CD4-positive, alpha-beta T cell treated with Interferon gamma for 1 hour (primary cell): ENCODE measurements at places on chromosomes 2 and 18.

DNA sequence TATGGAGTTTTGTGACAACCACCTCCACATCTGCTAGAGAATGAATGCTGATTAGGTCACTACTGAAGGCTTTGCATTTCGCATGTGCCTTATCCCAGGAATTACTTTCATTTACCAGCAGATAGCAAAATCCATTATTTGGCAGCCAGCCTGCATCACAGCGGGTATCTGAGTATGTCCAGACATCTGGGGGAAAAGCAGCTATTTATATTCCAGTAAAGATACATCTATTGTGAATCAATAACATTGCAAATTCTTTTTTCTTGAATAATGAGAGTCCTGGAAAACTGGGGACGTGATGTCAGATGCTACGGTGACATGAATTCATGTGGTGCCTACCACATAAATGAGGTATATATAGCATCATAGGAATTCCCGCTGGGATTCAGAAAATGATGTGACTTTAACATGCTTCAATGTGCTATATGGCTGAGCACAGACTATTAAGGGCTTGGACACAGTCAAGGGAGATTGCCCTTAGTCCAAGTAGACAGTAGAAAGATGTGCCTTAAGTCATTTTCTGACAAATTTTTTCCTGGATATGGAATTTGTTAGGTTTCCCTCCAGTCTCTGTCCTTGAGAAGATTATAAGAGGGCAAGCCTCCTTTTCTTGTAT is 84.2 kb upstream of the CD302 start:
- DNase-seq: no peak

DNA sequence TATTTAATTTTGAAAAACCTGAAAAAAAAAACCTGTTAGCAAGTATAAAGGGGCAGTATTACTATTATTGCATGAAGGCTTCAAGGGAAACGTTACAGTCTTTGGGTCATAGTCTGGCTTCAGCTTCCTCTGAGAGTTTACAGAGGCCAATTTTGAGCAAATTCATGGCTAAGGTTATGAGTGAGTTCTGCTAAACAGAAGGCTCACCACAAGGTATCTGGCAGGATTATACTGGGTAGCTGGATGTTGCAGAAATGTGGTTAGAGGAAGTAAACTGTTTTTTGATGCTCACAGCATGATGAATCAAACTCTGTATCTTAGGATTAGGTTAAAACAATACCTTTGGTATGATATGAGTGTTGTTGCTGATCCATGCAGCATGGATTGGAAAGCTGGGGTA is 9.3 kb downstream of the MRPL19 start:
- DNase-seq: no peak

- DNase-seq: no peak
Observed at GRCh38 chr18:5286525-5286924, 9.0 kb downstream of the ZBTB14 start.

DNA sequence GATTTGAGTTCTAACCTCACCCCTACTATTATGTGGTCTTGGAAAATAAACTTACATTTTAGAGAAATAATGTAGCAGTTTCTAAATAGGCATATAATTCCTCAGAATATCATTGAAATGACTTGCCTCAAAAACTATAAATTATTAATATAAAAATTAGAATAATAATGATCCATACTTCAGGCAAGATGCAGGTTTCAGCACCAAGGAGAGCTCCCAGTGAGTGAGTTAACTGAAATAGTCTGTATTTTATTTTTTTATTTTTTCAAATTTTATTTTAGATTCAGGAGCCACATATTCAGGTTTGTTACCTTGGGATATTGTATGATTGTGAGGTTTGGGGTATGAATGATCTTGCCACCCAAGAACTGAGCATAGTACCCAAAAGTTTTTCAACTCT is 472.2 kb upstream of the DCC start:
- DNase-seq: no peak

DNA sequence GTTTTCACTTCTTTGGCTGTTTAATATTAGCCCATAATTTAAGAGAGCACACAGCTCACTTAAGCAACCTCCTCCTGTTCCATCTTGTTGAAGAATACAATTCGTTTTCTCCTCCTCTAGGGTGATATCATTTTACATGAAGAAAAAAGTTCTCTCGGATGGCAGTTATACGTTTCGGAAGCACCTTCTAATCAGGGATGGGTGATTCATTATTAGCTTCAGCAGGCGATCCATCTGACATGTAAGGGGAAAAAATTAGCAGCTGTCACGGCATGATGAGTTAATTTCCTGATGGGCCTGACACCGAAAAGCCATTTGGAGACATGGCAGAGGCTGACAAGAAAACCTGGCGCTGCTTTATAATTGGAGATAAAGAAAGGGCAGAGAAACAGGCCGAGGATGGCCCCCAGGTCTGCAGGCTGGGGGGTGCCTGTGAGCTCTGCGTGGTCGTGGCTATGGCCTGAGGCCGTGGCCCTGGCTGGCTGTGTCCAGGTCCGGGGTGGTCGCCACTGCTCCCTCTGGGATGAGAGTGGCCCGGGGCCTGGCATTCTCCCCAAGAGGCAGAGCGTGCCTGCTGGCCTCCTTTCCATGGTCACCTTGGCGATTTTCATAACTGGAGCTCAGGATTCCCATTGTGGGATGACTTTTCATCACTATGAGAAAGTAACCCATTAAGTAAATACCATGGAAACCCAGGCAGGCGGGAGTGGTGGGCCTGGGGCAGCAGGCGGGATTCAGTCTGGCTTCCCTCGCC is 140.1 kb downstream of the PTGR3 start:
- no peak for DNase-seq

GRCh38 chr2:172751564-172751963 is 15.9 kb downstream of the RAPGEF4 start:
- DNase-seq: no peak

GRCh38 chr2:121451398-121451797 is 79.3 kb upstream of the RNU4ATAC start:
- DNase-seq: no peak

DNA sequence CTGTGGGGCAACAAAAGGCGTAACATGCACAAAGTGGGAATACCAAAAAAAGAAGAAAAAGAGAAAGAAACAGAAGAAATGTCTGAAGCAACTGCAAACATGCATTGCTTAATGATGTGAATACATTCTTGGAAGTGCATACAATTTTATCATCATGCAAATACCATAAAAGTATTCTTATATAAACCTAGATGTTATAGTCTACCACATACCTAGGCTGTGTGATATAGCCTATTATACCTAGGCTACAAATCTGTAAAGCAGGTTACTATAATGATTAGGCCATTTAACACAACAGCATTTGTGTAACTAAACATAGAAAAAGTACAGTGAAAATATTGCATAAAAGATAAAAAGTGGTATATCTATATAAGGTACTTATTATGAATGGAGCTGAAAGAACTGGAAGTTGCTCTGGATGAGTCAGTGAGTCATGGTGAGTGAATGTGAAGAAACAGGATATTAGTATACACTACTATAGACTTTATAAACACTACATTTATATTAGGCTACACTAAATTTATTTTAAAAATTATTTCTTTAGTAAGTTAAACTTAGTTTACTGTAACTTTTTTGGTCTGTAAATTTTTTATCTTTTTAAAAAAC is 319.4 kb upstream of the KCNH7 start:
- no peak for DNase-seq

GRCh38 chr2:230796280-230796862 is 68.4 kb upstream of the ITM2C start:
- no peak for DNase-seq

DNA sequence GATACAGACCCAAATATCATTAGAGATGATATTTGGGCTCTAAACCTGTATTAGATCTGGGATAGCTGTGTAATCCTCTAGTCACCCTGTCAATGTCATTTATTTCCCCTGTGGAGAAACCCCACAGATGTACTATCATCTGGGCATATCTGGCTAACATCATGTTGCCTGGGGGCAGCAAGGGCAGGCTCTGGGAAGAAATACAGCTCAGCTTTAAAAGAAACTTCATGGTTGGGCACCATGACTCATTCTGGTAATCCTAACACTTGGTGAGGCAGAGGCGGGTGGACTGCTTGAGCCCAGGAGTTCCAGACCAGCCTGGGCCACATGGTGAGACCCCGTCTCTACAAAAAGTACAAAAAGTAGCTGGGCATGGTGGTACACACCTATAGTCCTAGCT is 282.5 kb downstream of the SLC8A1 start:
- no peak for DNase-seq

- no peak for DNase-seq
Observed at GRCh38 chr18:24915547-24915946, 436.4 kb downstream of the ZNF521 start.

DNA sequence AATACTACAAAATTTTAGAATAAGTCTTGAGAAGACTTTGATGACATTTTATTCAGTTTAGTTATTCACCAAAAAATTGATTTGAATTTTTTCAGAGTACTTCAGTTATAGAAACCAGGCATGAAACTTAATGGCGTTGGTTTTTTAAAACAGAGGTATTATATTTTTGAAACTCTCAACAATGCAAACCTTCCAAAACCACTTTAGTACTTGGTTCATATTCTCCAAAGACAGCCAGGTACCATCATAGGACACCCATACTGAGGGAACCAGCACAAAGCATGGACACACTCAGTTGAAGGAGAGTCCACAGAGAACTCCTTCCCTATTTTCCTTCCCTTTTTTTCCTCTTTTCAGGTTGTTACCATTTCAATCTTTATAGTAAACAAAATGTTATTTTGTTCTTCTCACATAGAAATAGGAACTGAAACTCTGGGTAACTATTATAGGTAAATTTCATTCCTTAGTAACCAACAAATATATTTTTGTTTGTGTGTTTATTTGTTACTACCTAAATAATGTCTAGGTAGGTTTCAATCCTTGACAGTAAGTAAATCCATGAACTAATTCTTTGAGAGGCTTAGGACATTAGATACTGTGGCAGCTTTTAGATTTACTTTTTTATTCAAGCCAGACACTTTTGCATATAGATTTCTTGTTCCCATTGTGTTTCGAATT is 95.8 kb downstream of the TMEFF2 start:
- DNase-seq: no peak

DNA sequence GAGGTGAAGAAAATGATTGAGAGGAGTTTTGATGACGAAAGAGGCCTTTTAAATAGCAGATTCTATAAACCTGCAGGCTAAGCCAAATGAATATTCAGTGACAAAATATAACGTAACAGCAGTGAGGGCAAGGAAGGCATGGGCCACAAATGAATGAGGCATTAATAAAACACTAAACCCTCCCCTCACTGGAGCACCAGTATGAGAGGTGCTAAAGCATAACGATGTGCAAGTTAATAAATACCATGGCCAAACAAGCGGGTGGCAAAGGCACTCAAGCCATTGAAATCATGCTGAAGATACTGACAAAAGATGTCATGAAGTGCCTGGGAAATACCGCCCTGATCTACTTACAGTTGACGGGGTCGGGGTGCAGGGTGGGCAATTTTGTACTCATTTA is 30.2 kb upstream of the LONRF2 start:
- no peak for DNase-seq

DNA sequence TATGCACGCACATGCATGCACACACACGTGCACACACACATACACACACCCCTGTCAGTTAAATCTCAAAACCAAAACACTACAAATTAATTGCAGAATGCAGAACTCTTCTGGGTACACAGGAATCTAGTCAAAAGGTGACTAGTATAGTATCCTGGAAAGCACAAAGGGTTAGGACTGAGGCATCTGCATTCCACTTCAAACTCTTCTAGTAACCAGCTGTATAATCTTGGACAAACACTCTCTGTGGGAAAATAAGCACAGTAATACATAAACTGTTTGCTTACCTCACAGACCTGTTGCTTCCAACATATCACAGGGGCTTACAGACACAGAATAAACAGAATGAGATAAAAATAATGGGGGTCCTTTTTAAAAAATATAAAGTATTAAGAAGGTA is 49.1 kb downstream of the TTC21B start:
- no peak for DNase-seq

DNA sequence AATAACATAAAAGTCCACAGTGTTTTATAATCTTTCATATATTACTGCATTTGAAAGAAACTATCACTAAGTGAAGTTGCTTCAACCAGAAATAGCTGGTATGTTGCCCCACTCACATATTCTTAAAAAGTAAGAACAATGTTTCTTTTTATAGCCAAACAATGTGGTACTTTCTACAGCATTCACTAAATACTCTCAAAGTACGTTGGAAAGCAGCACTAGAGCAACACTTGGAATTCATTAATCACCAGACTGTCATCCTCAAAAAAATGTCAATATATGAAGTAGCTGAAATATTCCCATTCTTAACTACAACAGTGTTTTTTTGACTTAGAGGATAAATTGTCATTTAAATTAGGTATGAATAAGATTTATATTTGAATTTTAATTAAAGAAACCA is 32.8 kb downstream of the COBLL1 start:
- no peak for DNase-seq

GRCh38 chr2:77005522-77005921 is 516.7 kb downstream of the LRRTM4 start:
- DNase-seq: no peak

- no peak for DNase-seq
Observed at GRCh38 chr18:26271917-26272549, 45.8 kb downstream of the TAF4B start.

DNA sequence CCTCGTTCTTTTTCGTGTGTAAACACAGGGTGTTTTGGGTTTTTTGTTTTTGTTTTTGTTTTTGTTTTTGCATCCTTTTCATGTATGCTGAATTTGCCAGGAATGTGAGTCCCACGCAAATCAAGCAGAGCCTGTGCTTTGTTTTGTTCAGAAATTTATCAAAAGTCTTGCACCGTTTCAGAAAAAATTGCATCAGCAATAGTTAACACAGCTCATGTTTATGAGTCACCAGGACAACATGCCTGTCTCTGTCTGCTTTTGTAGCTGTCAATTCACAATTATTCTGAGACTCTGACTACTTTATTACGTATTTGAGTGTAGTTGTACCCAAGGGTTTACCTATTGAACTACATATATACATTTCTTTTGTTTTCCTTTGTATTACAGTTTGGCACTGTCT is 38.3 kb downstream of the MRPL44 start:
- DNase-seq: no peak

DNA sequence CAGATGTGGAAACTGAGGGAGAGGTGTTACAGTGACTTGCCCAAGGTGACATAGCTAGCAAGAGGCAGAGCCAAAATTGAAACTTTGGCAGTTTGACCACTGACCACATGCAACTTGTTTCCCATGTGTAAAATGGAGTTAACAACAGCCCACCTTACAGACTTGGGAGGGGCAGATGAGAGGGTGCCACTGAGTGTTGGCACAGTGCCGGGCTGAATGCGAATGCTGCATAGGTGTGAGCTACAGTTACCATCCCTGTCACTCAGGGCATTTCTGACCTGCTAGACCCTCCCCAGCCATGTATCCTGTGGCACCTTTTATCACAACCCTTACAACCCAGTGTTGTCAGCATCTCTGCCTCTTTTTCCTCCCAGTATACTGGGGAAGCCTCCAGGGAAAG is 10.8 kb downstream of the SMARCAL1 start:
- no peak for DNase-seq

DNA sequence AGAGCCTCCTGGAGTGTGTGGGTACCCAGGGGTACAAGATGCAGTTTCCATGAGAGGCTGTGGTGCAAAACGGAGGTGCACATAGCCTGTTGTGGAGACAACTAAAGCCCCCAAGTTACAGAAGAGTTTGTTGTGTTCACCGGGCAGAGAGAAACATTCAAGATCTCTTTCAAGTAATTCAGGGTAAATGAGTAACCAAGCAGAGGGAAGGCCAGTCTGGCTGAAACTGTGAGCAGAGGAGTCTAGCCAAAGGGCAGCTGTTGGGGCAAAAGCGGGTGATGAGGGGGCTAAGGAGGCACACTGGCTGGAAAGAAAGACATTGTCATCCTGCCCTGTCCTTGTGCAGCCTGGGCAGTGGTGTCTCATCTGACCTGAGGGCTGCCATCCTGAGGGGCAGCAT is 52.0 kb downstream of the CXCR4 start:
- DNase-seq: no peak
